ENCODE measurements at places on chromosomes 16 and 17.

GRCh38 chr17:76371656-76372628 is 12.5 kb upstream of the SPHK1 start:
- DNase-seq, result no peak

GRCh38 chr16:78876671-78877070 is 723.9 kb downstream of the MAF start:
- no peak for DNase-seq

DNA sequence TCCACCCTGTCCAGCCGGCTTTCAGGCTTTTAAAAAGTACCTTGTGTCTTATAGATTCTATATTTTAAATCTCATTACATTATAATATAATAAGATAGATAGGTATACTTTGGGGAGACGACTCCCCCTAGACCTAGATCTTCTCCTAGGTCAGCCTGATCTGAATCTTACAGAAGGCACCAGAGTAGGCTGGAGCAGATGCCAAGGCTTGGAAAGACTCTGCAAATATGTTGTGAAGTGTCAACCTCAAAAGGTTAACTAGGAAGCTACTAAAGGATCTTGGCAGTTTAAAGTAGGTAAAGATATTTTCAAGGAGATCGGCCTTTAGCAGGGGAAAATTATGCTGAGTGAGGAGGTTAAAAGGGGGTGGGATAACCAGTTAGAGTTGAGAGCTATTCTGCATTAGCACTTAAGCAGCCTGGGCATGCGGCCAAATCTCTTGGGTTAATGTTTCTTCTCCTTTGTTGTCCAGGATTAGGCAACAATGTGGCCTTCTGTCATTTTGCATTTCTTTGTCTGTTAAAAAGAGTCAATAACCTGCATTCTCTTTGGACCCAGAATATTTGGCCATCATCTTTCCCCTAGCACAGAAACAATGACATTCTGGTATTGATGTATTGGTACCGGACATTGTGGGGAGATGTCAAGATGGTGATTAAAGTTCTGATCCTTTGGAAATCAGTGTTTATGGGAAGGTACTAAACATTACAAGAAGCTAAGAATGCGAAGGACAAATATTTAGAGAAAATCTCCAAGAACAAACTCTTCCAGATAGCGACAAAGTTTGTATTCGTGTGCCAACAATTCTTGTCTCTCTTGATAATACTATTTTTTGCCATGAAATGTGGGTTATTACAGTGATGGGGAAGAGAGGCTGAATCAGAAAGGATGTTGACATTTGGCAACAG is 51.2 kb upstream of the DHX40 start:
- DNase-seq, result peak; percentile 81

GRCh38 chr16:75483222-75483621 is 12.0 kb downstream of the CHST6 start:
- DNase-seq, result no peak

- DNase-seq, result no peak
Measured at GRCh38 chr17:40122999-40123810, 1.4 kb downstream of the MSL1 start.

- no peak for DNase-seq
Measured at GRCh38 chr17:42325026-42325425, 36.7 kb downstream of the STAT5A start.

GRCh38 chr16:89378947-89379771 is 111.2 kb downstream of the ANKRD11 start:
- no peak for DNase-seq

DNA sequence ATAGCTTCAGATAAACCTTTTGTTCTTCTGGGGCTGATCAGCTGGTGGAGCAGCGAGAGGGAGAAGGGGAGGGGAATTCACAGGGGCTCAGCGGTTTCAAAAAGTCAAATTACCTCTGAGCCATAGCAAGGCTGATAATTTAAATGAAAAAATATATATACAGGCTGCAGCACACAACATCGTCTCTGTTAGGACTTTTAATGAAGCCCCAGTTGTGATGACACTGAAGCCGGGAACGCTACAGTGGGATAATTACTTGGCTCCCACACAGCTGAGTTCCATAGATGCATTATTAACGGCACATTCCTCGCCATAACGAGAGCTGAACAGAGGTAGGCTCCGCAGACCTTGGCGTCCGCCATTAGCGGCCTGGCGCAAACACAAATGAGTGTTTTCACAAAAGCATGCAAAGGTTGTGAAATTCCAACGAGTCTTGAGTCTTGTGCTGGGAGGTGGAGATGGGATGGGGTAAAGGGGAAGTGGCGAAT is 216.0 kb downstream of the C16orf78 start:
- DNase-seq, result no peak

GRCh38 chr17:55750750-55751657 is at the start of gene PCTP:
TSS of gene PCTP (plus strand) at chr17:55751051. CDS start at chr17:55751104, 53 bp downstream.
- DNase-seq, result no peak
